Activated T-cell treated with anti-CD3 and anti-CD28 coated beads, Interleukin-2, amount 50 U/mL, for 72 hours (primary cell): ENCODE measurements at places on chromosomes 2 and 18. TPM values are rescaled to one million over a fixed set of nuclear protein-coding genes. Genes with fewer than 3 reads are reported as not detected.

GRCh38 chr2:113361051-113361450 is 76.4 kb upstream of the ZNG1B start:
- no peaks in the 10 kb centered on the region for H3K36me3 ChIP-seq
- H3K27ac ChIP-seq, result no peak overlapping the region
- no peak for DNase-seq
- no peaks in the 10 kb centered on the region for H3K27me3 ChIP-seq
- H3K4me3 ChIP-seq, result no peak overlapping the region

CELF4 gene
- total RNA-seq, result not detected

DNA sequence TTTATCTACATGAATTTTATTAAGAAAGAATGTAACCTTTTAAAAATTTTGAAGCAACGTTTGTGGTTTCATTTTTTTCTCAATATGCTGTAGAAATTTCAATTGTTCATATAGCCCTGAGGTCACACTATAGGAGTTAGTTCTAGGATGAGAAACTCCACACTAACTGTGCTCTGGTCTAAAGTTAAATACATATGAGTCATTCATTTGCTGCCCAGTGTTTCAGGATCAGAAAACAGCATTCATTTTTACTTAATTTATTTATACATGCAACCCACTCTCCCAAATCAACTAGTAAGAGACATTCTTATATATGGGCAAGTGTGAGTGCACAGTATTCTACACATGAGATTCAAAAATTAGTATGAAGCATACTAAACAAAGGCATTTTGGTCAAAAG is 137.9 kb downstream of the DOCK10 start:
- peaks cover 70% of the 10 kb centered on the region for H3K4me1 ChIP-seq
- peaks cover 14% of the 10 kb centered on the region for H3K36me3 ChIP-seq
- H3K27me3 ChIP-seq, result no peaks in the 10 kb centered on the region
- H3K4me3 ChIP-seq, result no peak overlapping the region
- H3K27ac ChIP-seq, result no peak overlapping the region
- DNase-seq, result no peak

GRCh38 chr2:239444626-239445577 is 44.1 kb upstream of the HDAC4 start:
- no peak overlapping the region for H3K4me3 ChIP-seq
- H3K27me3 ChIP-seq, result peaks cover 29% of the 10 kb centered on the region
- peaks cover 13% of the 10 kb centered on the region for H3K4me1 ChIP-seq
- H3K36me3 ChIP-seq, result peaks cover 4% of the 10 kb centered on the region
- DNase-seq, result no peak
- H3K27ac ChIP-seq, result no peak overlapping the region

DNA sequence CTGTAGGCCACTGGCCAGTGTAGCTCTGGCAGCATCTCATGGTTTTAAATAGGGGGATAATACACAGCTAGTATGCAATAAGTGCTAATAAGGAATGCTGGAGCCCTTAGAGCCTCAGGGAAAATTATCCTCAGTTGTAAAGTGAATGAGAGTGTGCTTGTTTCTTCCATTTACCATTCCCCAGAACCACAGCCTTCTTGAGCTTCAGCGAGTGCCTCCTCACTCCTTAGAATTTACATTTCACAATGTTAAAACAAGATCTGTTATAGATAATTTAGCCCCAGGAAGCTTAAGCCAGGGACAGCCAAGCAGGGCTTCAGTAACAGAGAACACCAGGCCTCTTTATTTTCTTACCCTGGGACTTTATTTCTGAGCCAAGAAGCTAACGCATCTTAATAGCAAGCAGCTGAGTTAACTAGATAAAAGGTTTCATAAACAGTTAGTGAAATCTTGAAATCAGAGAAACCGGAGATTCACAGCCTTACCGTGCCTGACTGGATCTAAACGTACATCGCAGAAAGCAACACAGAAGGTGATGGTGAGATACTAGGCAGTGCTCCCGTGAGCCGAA is 535.2 kb downstream of the TDRD15 start:
- no peaks in the 10 kb centered on the region for H3K27me3 ChIP-seq
- no peaks in the 10 kb centered on the region for H3K4me1 ChIP-seq
- no peak overlapping the region for H3K4me3 ChIP-seq
- H3K27ac ChIP-seq, result no peak overlapping the region

DUSP19 gene
- 2.8 TPM for total RNA-seq

GRCh38 chr2:217149087-217149660 is 289.3 kb upstream of the TNP1 start:
- H3K36me3 ChIP-seq, result no peaks in the 10 kb centered on the region
- no peaks in the 10 kb centered on the region for H3K4me1 ChIP-seq
- H3K4me3 ChIP-seq, result no peak overlapping the region
- DNase-seq, result no peak
- H3K27ac ChIP-seq, result no peak overlapping the region

- peaks cover 8% of the 10 kb centered on the region for H3K36me3 ChIP-seq
- DNase-seq, result no peak
These were observed 62.7 kb downstream of the COA5 start for GRCh38 chr2:98545591-98545990.

GRCh38 chr2:127086990-127087790 is 19.8 kb downstream of the BIN1 start:
- H3K27ac ChIP-seq, result peak overlapping the region; percentile 10
- no peaks in the 10 kb centered on the region for H3K27me3 ChIP-seq
- no peak for DNase-seq
- peaks cover 48% of the 10 kb centered on the region for H3K4me1 ChIP-seq
- H3K4me3 ChIP-seq, result no peak overlapping the region

TMEM18 gene
- total RNA-seq, result 32.5 TPM

CLEC4F gene
- total RNA-seq, result not detected

DNA sequence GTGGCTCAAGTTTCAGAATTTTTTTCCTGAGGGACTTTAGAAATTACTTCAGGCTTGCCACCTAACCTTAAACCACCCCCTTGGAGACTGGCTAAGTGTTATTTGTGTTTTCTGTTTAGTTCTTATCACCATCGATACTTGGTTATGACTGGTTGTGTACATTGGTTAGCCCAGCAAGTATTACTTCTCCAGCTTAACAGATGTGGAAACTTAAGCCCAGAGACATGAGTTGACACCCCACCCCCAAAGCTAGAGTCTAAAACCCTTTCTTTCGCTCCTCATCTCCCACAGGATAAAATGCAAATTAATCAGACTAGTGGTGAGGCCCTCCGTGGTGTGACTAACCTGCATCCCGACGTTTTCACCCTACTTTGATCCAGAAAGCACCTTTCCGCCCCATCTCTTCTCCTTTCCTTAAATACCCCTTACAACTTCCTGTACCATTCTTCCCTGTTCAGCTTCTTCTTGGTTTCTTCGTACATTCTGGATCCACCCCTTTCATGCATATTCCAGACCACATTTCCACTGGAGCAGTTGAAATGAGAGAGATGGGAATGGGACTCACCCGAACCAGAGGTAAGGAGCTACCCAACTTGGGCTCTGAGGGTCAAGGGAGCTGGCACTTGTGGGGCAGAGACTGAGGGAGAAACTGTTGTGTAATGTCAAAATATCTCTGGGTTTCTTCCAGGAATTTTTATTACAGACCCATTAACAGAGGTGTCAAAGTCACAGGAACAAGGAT is 819 bp upstream of the MAP3K2 start:
- H3K27me3 ChIP-seq, result no peaks in the 10 kb centered on the region
- peaks cover 72% of the 10 kb centered on the region for H3K4me1 ChIP-seq
- H3K36me3 ChIP-seq, result peaks cover 3% of the 10 kb centered on the region

DNA sequence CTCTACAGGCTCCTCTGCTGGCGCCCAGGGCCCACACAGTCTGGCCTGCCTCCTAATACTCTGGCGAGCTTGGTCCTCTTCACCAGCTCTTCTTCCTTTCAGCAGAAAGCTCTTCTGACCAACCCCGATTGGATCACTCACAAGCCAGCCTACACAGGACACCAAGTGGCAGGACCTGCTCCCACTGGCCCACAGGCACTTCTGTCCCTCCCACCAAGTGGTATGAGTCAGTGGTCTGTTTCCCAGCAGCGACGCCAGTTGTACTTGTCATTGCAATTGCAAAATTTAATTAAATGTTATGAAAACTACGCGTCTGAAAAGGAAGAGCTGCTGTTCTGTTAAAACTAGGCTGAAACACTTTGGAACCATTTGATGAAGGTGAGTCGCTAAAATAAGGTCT is 46.7 kb downstream of the NDUFA10 start:
- H3K4me1 ChIP-seq, result no peaks in the 10 kb centered on the region
- peaks cover 9% of the 10 kb centered on the region for H3K36me3 ChIP-seq
- H3K4me3 ChIP-seq, result no peak overlapping the region
- no peak overlapping the region for H3K27ac ChIP-seq

GRCh38 chr2:168089200-168089599 is 158.2 kb downstream of the STK39 start:
- H3K4me1 ChIP-seq, result peaks cover 19% of the 10 kb centered on the region
- no peaks in the 10 kb centered on the region for H3K36me3 ChIP-seq
- H3K27me3 ChIP-seq, result no peaks in the 10 kb centered on the region
- no peak for DNase-seq

IL36G gene
- total RNA-seq, result not detected

- peaks cover 8% of the 10 kb centered on the region for H3K27me3 ChIP-seq
- H3K36me3 ChIP-seq, result no peaks in the 10 kb centered on the region
- H3K27ac ChIP-seq, result no peak overlapping the region
- DNase-seq, result no peak
These were observed 81.4 kb upstream of the PKDCC start for GRCh38 chr2:41966431-41966893.

- H3K4me3 ChIP-seq, result no peak overlapping the region
- no peaks in the 10 kb centered on the region for H3K36me3 ChIP-seq
- H3K27me3 ChIP-seq, result no peaks in the 10 kb centered on the region
- no peak for DNase-seq
- H3K4me1 ChIP-seq, result no peaks in the 10 kb centered on the region
These were observed 86.8 kb upstream of the BARD1 start for GRCh38 chr2:214896274-214896673.

- H3K27me3 ChIP-seq, result no peaks in the 10 kb centered on the region
- peak overlapping the region; percentile 56 for H3K27ac ChIP-seq
- DNase-seq, result no peak
- no peaks in the 10 kb centered on the region for H3K36me3 ChIP-seq
- peaks cover 10% of the 10 kb centered on the region for H3K4me1 ChIP-seq
These were observed 35.6 kb downstream of the AP1S3 start for GRCh38 chr2:223801736-223802135.

IFIH1 gene
- 62.7 TPM for total RNA-seq

DNA sequence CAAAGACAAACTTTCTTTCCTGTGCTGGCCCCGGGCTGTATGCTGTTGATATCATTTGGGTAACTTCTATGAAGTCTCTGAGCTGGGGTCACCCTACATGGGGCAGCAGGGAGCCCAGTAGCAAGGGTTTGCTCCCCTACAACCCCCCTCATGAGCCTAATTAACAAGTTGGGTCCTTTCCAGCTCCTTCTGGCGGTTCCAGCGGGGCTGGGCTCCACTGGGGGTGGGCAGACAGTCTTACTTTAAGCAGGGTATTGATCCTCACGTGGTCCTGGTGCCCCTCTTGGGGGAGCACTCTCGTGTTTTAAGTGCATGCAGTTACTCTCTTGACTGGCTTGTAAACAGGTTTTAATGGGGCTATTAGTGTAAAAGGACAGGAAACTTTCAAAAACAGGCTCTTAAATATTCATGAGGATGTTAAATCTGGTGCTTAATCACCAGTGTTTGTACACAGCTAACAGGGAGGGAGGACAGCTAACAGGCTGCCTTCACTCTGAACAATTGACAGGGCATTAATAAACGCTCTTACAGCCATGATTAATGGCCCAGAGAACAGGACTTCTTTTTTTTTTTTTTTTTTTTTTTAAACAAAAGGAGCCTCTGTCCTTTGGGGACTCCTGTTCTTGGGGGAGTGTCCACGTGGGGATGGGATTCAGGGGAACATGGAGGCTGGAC is 36.6 kb upstream of the SKOR2 start:
- H3K27ac ChIP-seq, result no peak overlapping the region
- no peak for DNase-seq
- no peak overlapping the region for H3K4me3 ChIP-seq
- peaks cover 24% of the 10 kb centered on the region for H3K27me3 ChIP-seq
- H3K36me3 ChIP-seq, result peaks cover 1% of the 10 kb centered on the region

- H3K4me1 ChIP-seq, result no peaks in the 10 kb centered on the region
- H3K27me3 ChIP-seq, result no peaks in the 10 kb centered on the region
- no peak for DNase-seq
- no peak overlapping the region for H3K4me3 ChIP-seq
- H3K36me3 ChIP-seq, result peaks cover 2% of the 10 kb centered on the region
- no peak overlapping the region for H3K27ac ChIP-seq
These were observed 77.1 kb upstream of the NARS1 start for GRCh38 chr18:57698571-57699276.

DNA sequence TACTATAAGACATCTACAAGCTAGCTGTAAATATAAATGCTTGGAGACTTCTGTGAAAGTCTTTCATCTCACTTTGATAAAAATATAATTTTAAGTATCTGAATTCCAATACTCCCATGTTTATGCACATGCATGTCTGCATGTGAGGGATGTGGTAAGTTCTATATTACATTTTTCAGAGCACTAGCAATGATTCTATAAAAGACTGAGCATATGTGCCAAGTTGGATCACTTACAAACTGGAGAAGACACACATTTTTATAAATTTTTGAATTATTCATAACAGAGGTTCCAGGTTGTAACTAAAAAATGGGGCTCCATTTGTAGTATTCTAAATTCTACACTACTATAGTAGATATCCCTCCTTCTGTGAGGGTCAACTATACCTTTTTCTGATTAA is 26.0 kb downstream of the ZNF804A start:
- H3K4me3 ChIP-seq, result no peak overlapping the region
- H3K36me3 ChIP-seq, result no peaks in the 10 kb centered on the region
- H3K27me3 ChIP-seq, result no peaks in the 10 kb centered on the region

CREG2 gene
- total RNA-seq, result not detected

- no peak for DNase-seq
- peaks cover 6% of the 10 kb centered on the region for H3K36me3 ChIP-seq
- H3K4me1 ChIP-seq, result peaks cover 53% of the 10 kb centered on the region
- H3K27ac ChIP-seq, result peak overlapping the region; percentile 90
- H3K27me3 ChIP-seq, result no peaks in the 10 kb centered on the region
- H3K4me3 ChIP-seq, result peak overlapping the region; percentile 100
These were observed 2.6 kb downstream of the FARSB start for GRCh38 chr2:222653280-222653679.

DNA sequence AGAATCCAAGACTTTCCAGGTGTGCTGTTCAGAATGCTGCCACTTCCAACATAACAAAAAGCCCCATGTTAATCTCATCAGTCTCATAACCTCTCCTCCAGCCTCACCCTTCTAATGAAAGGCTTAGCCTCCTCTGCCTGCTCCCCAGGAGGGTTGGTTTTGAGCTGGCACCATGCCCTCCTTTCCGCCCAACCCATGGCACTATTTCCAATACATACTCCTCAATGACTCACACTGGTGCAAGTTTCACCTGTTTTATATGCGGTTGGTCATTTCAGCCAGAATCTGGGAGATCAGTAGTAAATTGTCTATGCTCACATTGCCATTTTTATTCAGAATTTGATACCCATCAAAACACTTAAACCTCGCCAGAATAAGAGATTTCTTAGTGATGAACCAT is 157.6 kb upstream of the NRP2 start:
- H3K36me3 ChIP-seq, result no peaks in the 10 kb centered on the region
- DNase-seq, result no peak
- H3K4me1 ChIP-seq, result peaks cover 9% of the 10 kb centered on the region
- H3K4me3 ChIP-seq, result no peak overlapping the region

- no peaks in the 10 kb centered on the region for H3K36me3 ChIP-seq
- DNase-seq, result no peak
- H3K27ac ChIP-seq, result no peak overlapping the region
- H3K27me3 ChIP-seq, result no peaks in the 10 kb centered on the region
These were observed 14.1 kb upstream of the INO80C start for GRCh38 chr18:35511833-35512232.

GRCh38 chr2:203623096-203623495 is 83.3 kb upstream of the CD28 start:
- DNase-seq, result no peak
- peaks cover 11% of the 10 kb centered on the region for H3K4me1 ChIP-seq
- peaks cover 10% of the 10 kb centered on the region for H3K36me3 ChIP-seq
